ENCODE measurements at places on chromosomes 16 and 17. TPM values are rescaled to one million over a fixed set of nuclear protein-coding genes. Genes with fewer than 3 reads are reported as not detected.

CD7 gene
- total RNA-seq = 1.4 TPM

CRHR1 gene
- not detected for total RNA-seq

CCL17 gene
- total RNA-seq = not detected

FAHD1 gene
- 53.4 TPM for total RNA-seq

MRC2 gene
- total RNA-seq = 2.3 TPM

OTOP2 gene
- total RNA-seq = not detected

CETP gene
- total RNA-seq = 3.8 TPM

CPHXL2 gene
- not detected for total RNA-seq

SULT1A2 gene
- total RNA-seq = 50.3 TPM

ZNF287 gene
- total RNA-seq = 0.25 TPM

PRAC2 gene
- not detected for total RNA-seq

ZG16 gene
- 1.3 TPM for total RNA-seq

COX6A2 gene
- 3.1 TPM for total RNA-seq

Data from left lobe of liver (tissue), 2 donors.